ENCODE measurements at places on chromosomes 2 and 18.

DNA sequence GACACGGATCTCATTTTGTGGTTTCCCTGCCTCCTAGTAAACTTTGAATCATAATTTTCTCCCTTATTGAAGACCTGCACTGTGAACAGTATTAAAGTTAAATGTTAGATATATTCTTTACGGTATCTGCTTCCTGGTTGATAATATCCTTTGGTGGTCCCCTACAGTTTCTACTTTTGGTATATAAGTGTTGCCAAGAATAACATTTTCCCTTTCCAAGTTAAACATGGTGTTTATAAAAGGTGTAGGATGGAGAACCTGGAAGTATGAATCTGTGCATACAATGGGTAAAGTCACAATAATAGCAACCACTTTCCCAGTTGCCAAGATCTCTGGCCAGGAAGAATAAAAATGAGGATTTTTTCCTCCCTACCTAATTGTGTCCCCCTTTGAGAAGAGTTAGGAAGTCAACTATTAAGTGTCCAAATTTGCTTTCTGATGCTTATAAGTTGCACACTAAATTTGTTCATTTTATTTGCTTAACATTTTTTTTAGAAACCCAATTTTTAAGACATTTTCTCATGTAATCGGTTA is 201.0 kb upstream of the STK17B start:
- no peak for DNase-seq

GRCh38 chr18:52370841-52371240 is 30.8 kb downstream of the DCC start:
- DNase-seq = no peak

GRCh38 chr2:68362749-68363148 is 2.3 kb upstream of the PLEK start:
- no peak for DNase-seq

DNA sequence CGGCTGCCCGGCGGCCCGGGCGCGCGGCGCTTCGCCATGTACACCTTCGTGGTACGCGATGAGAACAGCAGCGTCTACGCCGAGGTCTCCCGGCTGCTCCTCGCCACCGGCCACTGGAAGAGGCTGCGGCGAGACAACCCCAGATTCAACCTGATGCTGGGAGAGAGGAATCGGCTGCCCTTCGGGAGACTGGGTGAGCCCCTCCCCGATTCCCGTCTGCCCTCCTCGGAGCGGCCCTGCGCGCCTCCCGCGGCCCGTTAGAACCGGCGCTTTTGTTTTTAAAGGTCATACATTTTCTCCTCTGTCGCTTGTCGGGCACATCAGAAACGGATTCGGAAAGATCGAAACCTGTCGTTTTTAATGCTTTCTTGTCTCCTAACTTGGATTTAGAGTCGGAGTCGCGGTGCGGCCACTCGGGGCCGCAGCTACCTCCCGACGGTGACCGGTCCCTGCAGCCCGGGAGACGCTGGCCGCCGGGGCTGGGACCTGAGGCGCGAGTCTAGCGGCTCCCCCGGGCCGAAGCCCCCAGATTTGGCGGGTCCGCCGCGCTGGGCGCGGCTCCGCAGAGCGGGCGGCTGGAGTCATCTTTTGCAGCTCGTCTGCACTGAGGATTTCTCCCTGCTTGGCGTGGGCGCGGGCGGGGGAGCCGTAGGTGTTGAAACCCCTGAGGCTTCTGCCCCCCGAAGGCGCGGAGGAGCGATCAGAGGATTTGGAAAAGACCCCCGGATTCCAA is 519 bp downstream of the TTL start:
- DNase-seq = peak; percentile 70

GRCh38 chr2:137156221-137156844 is 391.0 kb downstream of the THSD7B start:
- DNase-seq = no peak

- DNase-seq = no peak
Measured at GRCh38 chr2:18268400-18268799, 292.1 kb downstream of the RDH14 start.

- DNase-seq = no peak
Measured at GRCh38 chr2:163859951-163860350, 124.1 kb upstream of the FIGN start.

- DNase-seq = peak; percentile 72
Measured at GRCh38 chr2:43222475-43223309, 3.7 kb downstream of the ZFP36L2 start.

GRCh38 chr2:186772579-186772978 is 76.4 kb downstream of the ZSWIM2 start:
- no peak for DNase-seq

DNA sequence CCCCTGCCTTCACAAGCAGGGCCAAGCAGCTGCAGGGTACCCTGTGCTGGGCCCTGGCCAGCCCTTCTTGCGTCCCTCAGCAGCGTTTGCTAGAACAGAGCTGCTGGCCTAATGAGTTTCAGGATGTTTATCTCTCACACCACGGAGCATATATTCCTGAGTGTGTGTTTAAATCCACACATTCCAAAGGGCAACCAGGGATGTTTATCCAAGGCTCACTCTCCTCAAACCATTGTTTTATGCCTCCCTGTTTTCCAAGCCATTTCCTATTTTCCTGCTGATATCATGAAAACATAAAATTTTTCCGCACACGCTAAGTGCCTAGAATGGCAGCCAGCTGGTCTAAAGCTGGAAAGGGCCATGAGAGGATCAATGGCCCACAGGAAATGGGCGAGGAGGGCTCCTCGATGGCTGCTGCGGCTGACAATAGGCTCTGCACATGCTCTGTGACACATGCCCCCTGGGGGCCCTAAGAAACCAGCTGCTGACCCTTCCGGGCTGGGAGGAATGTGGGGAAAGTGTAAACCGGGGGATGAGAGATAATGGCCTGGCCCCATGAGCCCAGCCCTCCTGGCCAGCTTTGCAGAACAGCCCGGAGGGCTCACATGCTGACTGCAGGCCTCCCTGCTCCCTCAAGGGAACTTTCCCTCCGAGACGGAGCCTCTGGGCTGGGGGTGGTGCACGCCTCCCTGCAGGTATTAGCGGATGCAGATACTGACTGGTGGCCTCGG is 194.0 kb downstream of the NDUFA10 start:
- DNase-seq = no peak

GRCh38 chr2:236177967-236178889 is 10.0 kb upstream of the GBX2 start:
- DNase-seq = peak; percentile 54

- DNase-seq = no peak
Measured at GRCh38 chr2:51027442-51027841, 4.5 kb downstream of the NRXN1 start.

- DNase-seq = peak; percentile 78
Measured at GRCh38 chr2:226791056-226791486, 8.5 kb downstream of the IRS1 start.

DNA sequence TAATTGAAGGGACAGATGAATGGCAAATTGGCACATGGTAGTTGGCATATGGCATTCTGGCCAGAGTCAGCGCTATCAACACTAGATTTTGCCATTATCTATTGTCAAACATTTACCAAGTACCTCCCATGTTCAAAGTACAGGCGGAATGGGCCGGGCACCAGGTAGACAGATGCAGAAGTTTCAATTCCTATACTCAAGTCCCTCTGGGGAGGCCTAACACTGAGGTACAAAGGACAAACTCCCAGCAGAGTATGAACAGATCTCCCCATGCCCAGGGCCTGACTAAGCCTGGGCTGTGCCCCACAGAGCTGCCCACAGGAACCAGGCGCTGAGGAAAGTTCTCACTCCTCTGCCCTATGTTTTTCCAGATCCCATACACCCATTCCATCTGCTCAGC is 257.5 kb upstream of the KLHL29 start:
- no peak for DNase-seq

DNA sequence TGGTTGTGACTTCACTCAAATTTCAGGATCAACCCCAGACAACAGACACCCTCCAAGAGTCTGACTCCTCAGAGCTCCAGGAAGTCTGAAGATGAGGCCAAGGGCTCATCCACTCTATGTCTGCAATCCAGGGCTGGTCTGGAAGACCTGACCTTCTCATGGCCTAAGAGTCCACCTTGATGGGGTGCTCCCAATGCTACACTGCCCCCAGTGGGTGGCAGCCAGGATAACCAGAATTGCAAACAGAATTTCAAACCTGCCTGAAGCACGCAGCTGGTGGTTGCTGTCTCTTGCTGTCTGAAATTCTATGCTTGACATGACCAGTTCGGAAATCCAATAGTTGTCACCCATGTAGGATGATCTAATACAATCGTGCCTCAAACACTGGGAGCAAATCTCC is 96.0 kb downstream of the UXS1 start:
- DNase-seq = peak; percentile 5

DNA sequence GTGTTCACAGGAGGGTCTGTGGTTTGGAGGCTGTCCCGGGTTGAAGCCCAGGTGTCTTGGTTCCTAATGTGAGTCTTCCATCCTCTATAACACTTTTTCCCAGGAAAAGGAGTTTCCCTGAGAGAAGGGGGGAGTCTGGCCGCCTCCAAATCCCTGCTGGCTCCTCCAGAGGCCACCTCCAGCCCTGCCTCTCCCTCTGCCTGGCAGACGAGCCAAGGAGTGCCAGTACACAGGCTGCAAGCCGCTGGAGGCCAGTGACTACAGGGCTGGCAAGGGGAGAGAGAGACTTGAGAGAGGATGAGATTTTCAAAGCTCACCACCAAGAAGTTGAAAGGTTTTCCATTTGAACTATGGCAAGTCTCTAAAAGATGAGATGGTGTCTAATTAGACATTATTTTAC is 154.2 kb upstream of the ID2 start:
- DNase-seq = no peak

DNA sequence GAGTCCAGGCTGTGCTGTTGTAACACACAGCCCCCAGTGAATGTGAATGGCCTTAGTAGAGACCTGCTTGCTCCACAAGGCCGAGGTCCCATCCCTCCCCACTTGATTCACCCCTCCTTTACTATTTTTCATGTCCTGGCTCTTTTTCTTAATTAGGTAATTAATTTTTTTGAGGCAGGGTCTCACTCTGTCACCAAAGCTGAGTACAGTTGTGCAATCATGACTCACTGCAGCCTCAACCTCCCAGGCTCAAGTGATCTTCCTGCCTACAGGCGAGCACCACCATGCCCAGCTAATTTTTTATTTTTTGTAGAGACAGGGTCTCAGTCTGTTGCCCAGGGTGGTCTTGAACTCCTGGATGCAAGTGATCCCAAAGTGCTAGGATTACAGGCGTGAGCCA is 19.3 kb downstream of the FBLN7 start:
- no peak for DNase-seq

GRCh38 chr18:30682672-30683071 is 359.9 kb downstream of the DSC3 start:
- DNase-seq = no peak
